NCI-H2171 treated with DMSO at 0.1 percent for 48 hours (cell line): ENCODE measurements at places on chromosomes 3 and 15.

- DNase-seq: no peak
Measured at GRCh38 chr3:187291512-187292132, at the start of gene MASP1. Gene MASP1, minus strand, starts transcription at chr3:187291737. Its CDS starts 105 bp downstream, at chr3:187291632.

DNA sequence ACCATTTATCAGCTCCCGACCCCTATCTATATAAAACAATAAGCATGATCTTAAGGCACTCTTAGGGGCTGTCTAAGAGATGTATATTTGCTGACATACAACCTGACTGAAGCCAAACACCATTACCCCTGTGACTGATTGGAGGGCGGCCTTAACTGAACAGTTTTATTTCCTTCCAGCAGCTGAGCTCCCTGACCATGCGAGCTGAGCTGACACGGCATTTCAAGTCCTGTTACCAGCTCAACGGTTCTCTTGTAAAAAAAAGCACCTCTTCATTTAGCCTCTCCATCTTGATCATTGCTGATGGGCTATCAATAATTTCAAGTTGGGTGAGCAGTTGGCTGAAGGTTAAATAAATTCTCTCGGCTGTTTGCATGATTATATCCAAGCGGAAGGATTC, 33.4 kb upstream of the BNIP2 start:
- no peak for DNase-seq

DNA sequence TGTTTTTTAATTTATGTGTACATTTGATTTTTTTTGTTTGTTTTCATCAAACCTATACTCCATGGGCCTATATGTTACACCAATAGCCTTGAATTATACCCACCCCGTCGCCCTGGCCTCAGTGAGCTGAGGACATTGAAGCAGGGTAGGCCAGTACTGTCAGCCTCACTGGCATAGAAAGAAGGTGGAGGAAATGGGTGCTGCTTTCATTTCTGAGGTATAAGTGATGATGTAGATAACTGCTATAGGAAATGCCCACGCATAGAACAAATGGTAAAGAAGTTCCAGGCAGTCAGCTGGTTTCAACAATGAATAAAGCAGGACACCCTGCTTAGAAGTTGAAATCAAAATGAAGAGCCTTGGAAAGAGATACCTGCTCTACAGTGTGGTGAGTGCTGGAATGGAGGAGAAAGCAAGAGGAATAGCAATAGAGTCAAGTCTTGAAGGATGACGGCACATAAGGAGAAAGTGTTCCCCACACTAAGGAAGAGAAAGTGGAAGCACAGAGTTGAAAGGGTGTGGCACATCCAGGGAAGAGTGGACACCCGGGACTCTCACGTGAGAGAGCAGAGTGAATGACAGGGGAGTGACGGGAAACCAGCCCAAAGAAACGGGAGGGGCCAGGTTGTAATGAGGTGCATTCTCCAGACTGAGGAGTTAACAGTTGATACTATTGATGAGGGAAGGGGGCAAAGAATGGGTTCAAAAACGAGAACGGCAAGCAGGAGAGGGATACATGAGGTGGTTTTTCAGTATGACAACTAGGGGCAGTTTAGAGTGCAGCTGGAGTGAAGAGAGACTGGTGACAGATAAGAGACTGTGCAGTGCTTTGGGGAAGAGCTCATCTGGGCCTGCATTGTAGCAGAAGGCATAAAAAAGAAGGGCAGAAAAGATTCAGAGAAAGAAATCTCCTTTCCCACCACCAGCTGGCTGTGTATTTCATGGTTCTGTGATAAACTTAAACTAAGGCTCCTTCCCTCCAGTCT, 70.5 kb downstream of the KLHL25 start:
- DNase-seq: no peak

GRCh38 chr3:86225461-86225860, 765.5 kb downstream of the VGLL3 start:
- no peak for DNase-seq

GRCh38 chr3:38278841-38279240, 3.3 kb upstream of the SLC22A14 start:
- no peak for DNase-seq

- no peak for DNase-seq
Measured at GRCh38 chr3:146404436-146404835, 64.9 kb downstream of the PLSCR2 start.

- DNase-seq: no peak
Measured at GRCh38 chr3:71101626-71102025, 481.9 kb downstream of the FOXP1 start.

GRCh38 chr3:196060834-196061233, 21.1 kb downstream of the TFRC start:
- no peak for DNase-seq

DNA sequence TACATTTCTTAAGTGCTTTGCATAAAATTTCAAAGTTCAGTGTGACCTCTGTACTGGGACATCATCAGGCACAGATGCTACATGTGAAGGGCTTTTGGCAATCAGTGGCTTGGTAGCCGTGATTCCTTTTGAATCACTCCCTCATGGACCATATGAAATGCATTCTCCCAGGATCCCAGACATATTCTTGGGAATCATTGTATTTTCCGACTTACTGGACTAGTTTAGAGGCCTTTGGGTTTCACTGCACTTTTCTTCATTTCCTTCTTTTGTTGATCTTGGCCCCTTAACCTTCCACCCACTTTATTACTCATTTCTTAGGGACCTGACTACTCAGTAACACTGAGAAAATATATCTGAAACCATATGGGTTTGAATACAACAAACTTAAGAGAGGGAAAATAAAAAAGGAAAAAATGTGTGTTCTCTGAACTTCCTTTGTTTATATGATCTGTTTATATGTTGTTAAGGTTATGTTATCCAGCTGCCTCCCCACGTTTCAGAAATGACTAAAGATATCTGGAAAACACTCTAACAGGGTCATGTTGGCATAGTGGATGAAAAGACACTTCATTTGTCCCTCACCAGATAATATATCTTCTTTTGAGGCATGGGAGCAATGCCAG, 35.1 kb downstream of the HMG20A start:
- no peak for DNase-seq

GRCh38 chr15:99981191-99981647, 248.0 kb upstream of the LYSMD4 start:
- DNase-seq: no peak

DNA sequence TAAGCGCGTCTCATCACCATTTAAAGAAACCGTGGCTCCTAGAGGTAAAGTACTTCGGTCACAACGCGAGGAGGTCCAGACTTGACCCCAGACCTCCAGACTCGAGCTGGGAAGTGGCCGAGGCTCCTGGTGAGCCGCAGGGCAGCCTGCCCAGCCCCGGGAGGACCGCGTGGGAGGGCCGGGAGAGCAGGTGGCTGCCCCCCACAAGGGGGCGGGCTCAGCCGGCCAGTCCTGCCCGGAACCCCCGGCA, at the start of gene SLC27A2:
Gene SLC27A2 (plus strand): TSS at position 228 of the 250 bp plus-strand sequence. CDS start 232 bp downstream, outside the sequence.
- DNase-seq: peak; percentile 78

GRCh38 chr3:45472795-45473194, 84.4 kb downstream of the LARS2 start:
- DNase-seq: no peak

DNA sequence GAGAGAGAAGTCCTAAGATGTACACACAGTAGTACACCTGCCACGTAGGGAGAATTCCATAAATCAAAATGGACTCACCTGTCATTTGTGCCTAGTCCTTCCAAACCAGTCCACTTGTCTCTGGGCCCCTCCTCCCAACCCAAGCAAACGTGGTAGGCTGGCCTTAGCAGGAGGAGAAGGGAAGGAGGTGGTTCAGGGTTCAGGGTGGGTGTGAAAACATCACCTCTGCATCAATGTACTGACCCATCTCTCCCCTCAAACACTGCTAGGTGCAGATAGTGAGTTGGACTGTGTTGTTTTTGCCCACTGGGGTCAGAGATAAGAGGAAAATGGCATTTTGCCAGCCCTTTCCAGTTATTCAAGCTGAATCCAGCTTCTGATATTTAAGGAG, 99.3 kb downstream of the MME start:
- no peak for DNase-seq

GRCh38 chr3:176737480-176738110, 459.7 kb downstream of the TBL1XR1 start:
- DNase-seq: no peak

DNA sequence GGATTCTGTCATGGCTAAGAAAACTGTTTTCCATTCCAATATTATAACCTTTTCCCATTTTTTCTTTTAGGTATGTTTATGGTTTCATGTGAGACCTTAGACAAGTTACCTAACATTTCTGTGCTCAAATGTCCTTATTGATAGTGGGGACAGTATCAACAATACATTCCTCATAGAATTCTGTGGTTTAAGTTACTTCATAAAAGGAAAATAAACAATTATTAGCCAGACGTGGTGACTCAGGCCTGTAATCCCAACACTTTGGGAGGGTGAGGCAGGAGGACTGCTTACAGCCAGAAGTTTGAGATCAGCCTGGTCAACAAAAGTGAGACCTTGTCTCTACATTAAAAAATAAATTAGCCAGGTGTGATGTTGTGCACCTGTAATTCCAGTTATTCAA, 436.8 kb upstream of the CNTN4 start:
- no peak for DNase-seq

DNA sequence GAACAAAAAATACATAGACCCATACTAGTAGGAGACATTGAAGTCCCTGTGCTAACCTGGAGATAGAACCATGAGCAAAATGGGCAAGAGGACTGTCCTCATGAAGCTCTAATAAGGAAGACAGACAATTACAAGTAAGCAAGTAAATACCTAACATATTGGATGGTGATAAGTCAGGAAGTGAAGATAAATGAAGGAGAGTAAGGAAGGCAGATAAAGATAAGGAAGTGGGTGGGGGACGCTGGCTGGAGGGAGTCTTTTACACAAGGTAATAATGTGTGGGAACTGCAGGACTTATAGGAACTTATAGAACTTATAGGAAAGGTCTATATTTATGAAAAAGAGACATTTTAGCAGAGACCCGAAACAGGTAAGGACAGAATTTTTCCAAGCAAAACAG, 148.9 kb upstream of the ABI3BP start:
- no peak for DNase-seq

GRCh38 chr15:25173241-25174028, 218.6 kb downstream of the SNRPN start:
- no peak for DNase-seq

DNA sequence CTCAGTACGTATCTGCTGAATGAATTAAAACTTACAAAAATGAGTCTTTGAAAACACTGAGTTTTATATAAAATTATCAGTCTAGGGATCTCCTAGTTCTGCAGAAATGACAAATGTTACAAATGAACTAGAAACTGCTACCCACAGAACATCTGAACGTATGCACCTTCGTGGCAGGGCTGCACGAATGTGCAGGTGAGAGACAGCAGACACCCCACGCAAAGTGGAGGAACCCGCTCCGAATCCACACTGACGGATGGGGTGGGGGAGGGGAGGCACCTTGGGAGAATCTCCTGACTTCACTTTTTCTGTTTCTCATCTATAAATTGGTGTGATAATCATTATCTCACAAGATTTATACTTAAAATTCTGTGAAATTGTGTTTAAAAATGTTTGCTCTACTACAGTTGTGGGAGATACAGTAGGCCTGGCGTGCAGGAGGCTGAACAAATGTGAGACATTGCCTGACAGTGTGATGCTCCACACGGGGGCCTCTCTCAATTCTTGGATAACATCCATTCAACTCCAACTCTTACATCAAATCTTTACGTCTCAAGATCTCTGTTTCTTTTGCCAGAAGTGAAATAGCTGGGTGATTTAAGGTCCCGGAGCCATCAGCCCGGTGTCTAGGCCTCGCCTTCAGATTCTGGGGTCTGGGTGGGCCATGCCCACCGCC, 86.9 kb downstream of the ATP10A start:
- no peak for DNase-seq

DNA sequence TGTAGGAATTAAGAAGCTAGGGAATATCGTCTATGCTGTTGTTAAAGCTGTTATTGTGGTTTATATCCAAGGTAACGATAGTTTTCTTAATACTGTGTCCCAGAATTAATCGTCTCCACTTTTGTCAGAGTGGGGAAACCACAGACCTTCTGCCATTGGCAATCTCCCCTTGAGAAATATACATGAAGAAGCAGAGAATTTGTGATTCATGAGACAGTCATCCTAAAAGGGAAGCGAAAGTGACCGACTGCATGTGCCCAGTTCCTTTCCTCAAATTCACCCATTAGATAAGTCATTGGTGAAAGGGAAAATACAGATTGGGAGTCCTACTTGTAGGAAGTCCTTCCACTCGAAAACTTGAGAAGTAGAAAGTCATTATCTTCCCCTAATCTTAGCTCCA, 26.6 kb downstream of the DIPK2A start:
- DNase-seq: no peak

DNA sequence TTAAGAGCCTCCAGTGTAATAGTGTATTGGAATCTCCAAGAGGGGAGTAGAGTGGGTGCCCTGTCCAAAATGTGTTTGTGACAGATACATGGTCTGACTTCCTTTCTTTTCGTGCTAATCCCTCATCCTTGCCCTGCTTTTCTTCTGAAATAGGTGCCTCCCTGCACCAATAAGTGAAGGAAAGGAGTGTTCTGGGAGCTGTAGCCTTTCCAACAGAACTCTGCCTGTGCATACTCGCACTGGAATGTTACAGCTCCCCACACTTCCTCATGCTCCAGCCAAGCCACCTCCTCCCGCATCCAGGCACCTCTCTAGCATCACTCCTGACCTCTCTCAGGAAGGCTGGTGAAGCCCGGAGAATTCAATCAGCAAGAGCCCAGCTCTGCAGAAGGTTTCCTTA, 478.0 kb downstream of the GABRG3 start:
- no peak for DNase-seq
